ENCODE measurements at places on chromosomes 2 and 18.

GRCh38 chr2:72129681-72130340 lies 17.9 kb downstream of the CYP26B1 start:
- DNase-seq = no peak

DNA sequence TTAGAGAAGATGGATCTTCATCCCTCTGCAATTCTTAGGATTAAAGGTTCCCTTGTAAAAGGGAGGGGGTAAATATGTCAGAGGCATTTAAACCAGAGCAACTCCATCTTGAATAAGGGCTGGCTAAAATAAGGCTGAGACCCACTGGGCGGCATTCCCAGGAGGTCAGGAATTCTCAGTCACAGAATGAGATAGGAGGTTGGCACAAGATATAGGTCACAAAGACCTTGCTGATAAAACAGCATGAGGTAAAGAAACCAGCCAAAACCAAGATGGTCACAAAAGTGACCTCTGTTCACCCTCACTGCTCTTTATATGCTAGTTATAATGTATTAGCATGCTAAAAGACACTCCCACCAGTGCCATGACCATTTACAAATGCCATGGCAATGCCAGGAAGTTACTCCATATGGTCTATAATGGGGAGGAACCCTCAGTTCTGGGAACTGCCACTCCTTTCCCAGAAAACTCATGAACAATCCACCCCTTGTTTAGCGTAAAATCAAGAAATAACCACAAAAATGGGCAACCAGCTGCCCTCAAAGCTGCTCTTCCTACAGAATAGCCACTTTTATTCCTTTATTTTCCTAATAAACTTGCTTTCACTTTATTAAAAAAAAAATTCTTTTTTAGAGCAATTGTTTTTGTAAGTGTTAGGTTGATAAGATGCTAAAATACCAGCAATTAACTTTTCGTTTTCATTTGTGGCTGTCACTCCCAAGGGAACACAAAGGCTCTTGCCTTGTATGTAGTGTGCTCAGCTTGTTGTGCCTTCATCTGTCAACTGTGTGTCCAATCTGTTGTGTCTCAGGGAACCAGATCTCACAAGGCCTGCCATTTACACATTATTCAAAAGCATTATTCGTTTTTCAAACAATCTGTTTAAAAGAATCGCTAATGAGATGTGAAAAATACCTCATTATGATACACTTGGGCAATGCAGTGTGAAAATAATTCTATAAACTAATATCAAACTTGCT lies 205.2 kb upstream of the RGPD4 start:
- DNase-seq = no peak

DNA sequence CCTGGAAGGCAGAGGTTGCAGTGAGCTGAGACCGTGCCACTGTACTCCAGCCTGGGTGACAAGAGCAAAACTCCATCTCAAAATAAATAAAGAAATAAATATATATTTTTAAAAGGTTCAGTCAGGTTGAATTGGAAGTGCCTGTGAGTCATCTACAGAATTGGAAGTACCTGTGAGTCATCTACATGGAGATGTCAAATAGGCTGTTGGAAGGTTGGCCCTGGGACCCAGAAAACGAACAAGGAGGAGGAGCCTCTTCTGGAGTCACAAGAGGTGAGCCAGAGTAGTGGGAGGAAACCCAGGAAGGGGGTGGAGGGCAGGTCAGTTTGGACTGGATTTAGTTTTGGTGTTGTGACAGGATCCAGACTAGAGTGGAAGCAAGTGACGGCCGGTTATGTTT lies 15.2 kb upstream of the SCYGR1 start:
- DNase-seq = no peak

- no peak for DNase-seq
Observed at GRCh38 chr2:46388881-46389280, 90.5 kb upstream of the TMEM247 start.

DNA sequence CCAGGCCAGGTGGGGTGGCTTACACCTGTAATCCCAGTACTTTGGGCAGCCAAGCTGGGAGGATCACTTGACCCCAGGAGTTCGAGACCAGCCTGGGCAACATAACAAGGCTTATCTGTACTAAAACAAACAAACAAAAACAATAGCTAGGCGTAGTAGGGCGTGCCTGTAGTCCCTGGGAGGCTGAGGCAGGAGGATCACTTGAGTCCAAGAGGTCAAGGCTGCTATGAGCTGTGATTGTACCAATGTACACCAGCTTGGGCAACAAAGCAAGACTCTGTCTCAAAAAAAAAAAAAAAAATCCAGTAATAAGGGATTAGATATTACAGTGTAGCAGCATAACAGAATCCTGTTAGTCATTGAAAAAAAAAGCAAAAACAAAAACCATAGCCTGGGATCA lies 223.2 kb upstream of the FOSL2 start:
- no peak for DNase-seq

GRCh38 chr2:53452957-53453748 lies 314.5 kb upstream of the CHAC2 start:
- no peak for DNase-seq

DNA sequence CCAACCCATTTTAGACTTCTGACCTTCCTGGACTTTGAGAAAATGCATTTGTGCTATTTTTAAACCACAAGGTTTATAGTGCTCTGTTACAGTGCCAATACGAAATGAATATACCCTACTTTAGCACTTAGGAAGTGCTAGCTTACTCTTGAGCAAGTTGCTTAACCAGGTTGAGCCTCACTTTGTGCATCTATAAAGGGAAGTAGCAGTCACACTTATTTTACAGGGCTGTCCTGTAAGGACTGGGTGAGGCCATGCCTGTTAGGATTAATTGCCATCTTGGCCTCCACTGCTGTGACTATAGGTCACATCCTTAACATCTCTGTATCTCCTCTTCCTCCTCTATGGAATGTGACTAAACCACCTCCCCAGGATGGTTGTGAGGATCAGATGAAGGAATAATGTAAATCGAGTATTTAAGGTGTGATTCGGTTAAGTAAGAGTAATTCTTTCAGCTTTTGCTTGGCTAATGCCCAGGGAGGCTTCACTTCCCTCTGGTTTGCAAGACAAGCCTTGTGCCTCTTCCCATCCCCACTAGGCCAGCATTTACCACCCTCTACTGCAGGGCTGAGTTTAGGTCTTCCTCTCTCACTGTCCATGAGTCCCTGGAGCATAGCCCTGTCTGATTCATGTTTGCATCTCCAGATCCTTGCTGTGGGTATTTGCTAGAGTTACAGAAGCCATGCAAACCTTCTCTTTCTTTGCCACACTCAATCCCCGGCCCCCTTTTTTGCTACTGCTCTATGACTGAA lies 341.2 kb downstream of the ZNF521 start:
- DNase-seq = no peak

GRCh38 chr2:98696200-98696599 lies 34.7 kb downstream of the MGAT4A start:
- no peak for DNase-seq

DNA sequence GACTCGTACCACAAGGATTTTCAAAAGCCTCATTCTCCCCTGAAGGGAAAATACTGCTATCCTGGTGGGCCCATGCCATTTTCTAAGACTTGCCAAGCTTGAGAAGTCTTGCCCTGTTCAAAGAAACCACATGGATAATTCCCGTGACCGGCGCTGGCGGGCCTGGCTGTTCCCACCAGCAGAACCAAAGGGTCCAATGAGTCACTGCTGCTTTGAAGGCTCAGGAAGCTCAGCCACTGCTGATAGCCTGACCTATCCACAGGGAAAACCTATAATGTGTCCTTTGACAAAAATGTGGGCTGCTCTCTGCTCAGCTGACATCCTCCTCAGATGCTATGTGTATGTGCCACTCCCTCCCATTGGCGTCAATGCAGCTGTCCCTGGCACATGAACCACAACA lies 137.9 kb upstream of the RAB12 start:
- DNase-seq = no peak

GRCh38 chr18:24678626-24679025 lies 218.2 kb downstream of the HRH4 start:
- no peak for DNase-seq

- no peak for DNase-seq
Observed at GRCh38 chr2:204161886-204162285, 225.3 kb downstream of the ICOS start.

GRCh38 chr2:84472856-84473565 lies 13.9 kb upstream of the SUCLG1 start:
- DNase-seq = no peak

DNA sequence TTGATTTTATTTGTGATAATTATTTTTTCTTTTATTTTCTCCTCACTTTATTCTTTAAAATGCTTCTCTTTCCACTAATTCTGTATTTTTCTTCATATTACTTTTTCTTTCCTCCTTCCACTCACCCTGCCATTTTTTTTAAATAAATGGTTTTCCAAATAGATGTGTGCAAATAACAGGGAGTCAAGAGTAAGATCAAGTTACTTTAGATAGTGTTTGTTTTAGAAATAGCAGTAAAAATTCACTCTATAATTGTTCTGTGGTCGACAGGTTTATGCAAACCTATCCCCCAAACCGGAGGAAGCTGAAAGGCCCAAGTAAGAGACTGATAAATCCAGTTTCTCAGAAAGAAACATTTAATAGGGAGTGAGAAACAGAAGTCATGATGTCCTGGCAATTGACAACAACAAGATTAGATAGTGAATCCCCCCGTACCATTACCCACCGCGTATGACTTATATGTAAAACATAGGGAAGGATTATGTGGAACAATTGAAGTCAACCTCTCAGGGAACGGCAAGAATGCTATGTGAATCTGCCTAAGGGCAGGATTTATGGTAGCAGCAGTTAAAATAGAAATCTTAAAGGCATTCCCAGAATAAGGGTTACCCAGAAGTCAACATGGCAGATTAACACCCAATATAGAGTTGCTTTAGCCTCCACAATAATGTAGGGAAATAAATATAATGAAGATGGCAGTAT lies 75.5 kb downstream of the KYNU start:
- no peak for DNase-seq

DNA sequence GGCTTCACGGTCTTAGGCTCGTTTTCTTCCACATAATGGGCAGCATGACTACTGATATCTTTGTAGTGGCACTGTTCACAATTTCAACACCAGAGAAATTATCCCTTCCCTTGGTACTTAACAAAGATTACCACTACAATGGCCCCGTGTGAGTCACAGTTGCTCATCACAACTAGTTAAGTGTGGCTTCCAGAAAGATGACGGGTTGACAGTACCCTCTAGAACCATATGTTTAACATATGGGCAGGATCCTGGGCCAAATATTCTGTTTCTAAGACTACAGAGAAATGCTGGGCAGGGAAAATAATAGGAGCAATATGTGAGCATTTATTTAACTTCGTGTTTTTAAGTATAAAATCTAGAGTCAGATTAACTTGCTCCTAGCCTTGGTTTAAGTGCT lies 780.1 kb upstream of the LINC00305 start:
- DNase-seq = no peak

DNA sequence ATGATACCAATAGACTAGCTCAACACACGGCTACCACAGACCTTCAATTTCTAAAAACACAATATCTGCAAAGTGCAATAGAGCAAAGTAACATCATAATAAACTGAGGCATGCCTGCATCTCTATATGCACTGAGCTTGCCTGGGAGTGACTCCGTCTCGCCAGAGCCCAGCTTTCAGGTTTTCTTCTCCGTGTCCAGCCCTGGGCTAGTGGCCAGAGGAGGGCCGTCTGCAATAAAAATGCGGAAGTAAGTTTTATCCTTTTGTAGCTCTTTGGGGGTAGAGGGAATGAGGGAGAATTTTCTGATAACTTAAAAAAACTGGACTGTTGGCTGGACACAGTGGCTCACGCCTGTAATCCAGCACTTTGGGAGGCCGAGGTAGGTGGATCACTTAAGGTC lies 41.0 kb upstream of the GPR17 start:
- no peak for DNase-seq

- DNase-seq = no peak
Observed at GRCh38 chr2:45138904-45139303, 129.7 kb upstream of the SIX2 start.

- DNase-seq = no peak
Observed at GRCh38 chr2:68320118-68320641, 431 bp upstream of the CNRIP1 start.

DNA sequence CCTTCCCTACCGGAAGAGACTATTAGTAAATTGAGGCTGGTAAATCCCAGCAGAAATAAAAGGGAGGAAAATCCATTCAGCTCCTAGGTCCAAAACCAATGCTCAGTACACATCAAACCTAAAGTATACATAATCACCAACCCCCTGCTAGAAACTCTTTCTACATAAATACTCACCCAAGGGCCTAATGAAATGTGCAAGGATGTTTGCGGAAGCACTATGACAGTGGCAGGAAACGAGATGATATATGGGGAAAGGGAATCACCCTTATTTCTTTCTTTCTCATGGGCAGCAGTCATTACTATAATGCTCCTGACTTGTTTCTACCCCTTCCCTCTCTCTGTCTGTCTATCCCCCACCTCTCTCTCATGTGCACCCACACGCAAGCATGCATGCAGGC lies 1.3 kb upstream of the SCTR start:
- no peak for DNase-seq

DNA sequence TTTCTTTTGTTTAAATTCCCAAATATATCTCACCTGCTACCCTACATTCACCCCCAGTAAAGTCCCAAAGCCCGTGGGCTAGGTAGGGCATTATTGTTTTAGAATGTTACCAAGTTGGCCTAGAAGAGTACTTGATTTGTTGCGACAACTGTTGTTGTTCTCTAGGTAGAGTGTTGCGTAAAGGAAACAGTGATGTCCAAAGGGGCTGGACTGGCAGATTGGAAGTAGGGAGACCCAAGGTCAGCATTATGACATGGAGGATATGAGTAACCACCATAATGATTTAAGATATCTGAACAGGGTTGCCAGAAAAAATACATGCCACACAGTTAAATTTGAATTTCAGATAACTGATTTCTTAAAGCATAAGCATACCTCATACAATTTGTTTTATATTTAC lies 39.2 kb downstream of the SCN1A start:
- DNase-seq = no peak

DNA sequence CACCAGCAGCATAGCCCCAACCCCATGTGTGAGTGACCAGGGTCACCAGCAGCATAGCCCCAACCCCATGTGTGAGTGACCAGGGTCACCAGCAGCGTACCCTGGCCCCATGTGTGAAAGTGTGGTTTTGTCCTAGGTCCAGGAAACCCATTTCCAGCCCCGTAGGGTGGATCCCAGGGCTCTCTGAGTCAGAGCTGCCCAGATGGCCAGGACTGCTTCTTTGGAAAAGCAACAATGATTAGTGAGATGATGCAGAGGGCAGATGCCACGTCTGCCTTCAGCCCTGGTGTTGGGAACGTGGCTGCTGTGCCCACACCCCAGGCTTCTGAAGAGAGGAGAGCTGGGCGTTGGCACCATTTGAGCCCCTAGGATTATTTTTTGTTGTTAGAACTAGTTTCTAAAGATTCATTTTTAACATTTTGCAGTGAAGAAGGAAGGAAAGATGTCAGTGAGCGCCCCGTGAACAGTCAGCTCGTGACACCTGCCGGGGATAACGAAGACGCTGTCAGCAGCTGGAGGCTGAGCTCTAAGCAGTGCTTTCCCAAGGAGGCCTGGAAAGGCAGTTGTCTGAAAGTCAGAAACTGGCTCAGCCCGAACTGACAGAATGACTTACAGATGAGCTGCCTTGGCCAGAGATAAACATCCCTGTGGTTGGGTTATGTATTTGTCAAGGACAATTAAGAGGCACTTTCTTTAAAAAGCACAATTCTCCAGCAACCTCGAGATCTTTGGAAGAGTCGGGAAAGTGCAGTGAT lies 32.1 kb upstream of the KCNG2 start:
- no peak for DNase-seq
